ENCODE measurements at places on chromosomes 2 and 18.

- no peak for DNase-seq
Measured at GRCh38 chr2:13135856-13136255, 419.1 kb downstream of the TRIB2 start.

DNA sequence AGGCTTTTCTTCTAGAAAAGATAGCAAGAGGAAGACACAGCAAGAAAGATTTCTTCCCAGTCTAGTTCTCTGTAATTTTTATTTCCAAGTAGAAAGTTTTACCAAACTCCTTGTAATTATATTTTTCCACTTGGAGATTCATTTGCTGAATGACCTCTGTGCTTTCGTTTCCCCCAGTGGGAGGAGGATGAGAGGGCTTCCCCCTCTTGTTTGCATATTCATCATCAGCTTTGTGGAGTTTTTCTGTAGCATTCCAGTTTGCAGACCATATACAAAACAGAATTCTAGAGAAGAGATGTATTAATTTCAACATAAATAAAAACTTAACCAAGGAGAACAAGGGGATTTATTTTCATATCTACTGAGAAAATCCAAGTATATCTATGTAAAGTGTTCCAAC, 51.3 kb downstream of the RMDN2 start:
- DNase-seq = no peak

DNA sequence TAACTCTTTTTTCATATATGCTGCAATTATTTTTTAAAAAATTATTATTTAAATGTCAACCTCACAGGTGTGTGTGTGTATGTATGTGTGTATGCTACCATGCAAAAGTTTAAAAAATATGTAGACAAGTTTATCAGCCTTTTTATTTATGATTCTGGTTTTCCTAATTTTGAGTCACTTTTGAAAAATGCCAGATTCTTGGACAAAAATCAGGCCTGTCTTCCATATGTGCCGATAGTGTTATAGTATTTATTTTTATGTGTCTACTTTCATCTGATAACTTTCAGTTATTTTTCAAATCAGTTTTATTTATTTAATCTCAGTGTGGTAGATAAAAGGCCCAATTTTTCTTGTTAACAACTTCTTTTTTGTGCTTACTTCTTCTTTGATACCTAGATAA, 176.2 kb downstream of the RDH14 start:
- no peak for DNase-seq

- no peak for DNase-seq
Measured at GRCh38 chr2:236337465-236338325, 73.5 kb upstream of the ASB18 start.

DNA sequence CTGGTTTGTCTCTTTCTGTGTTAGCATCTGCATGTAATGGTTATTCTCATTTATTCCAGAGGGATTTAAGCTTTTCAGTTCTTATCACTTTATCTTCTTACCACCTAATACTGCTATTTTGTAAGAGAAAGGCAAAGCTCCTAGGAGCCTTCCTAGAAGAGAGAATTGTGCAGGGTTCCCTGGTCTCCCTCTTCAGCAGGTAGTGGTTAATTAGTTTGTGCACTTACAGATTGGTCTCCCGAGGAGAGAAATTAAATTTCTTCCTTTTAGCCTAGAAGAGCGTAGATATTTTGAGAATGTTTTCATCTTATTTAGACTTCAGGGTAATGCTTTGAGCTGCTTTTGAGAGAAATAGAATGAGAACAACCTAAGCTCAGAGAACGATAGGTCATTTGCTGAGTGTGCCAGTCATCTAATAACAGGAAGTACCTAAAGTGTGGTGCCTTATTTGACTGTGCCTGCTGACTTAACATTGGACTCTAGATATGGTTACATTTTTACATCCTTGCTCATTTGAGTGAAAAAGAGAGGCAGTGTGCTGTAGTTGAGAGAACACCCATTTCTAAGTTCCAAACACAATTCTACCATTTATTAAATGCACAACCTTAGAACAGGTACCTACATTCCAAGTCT, 651.4 kb downstream of the STK39 start:
- DNase-seq = no peak

- no peak for DNase-seq
Measured at GRCh38 chr18:78777992-78778391, 201.6 kb upstream of the SALL3 start.

- no peak for DNase-seq
Measured at GRCh38 chr2:109438773-109439389, 174.9 kb downstream of the SEPTIN10 start.

GRCh38 chr18:9366126-9366714, 31.6 kb downstream of the TWSG1 start:
- DNase-seq = no peak

GRCh38 chr2:214069254-214069653, 341.6 kb upstream of the VWC2L start:
- no peak for DNase-seq

DNA sequence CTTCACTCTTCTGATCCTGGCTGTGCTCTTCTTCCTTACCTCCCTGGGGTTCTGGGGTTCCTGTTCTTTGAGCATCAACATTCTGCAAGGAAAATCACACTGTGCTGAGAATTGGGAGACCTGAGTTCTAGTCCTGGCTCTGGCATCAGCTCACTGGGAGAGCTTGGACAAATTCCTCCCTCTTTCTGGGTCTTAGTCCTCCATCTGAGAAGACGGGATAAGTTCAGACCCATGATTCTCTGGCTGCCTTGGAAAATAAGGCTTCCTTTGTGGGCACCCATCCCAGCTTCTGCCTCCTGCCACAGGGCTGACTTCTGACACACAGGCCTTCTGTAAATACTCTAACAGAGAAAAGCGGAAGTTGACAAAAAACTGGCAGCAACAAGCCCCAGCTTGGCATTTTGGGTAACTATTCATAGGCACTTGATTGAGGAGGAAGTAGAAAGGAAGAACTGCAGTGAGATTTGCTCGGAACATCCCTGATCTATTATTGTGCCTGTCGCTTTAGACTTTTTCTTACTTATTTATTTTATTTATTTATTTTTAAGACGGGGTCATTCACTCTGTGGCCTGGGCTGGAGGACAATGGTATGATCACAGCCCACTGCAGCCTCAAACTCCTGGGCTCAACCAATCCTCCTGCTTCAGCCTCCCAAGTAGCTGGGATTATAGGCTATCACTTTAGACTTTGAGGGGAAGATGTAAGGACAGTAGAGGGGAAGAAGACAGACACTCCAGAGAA, 7.9 kb downstream of the PCBP1 start:
- DNase-seq = peak; percentile 82

- no peak for DNase-seq
Measured at GRCh38 chr2:26623541-26624495, 17.3 kb downstream of the CIB4 start.

DNA sequence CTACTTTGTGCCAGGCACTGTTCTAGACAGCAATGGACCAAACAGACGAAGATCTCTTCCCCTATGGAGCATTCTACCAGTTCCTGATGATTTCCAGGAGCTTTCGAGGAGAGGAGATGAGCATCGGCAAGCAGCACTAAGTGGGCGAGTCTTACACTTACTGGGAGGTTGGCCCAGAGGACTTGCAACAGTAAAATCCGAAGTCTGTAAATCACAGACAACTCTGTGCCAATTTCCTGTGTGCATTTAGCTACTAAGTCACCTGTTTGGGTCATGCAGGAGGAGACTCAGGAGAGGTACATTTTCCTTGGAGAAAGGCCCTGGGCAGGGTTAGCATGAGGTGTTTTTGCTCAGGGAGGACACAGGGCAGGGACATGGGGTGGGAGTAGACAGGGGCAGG, 58.9 kb downstream of the TRPM8 start:
- DNase-seq = no peak

DNA sequence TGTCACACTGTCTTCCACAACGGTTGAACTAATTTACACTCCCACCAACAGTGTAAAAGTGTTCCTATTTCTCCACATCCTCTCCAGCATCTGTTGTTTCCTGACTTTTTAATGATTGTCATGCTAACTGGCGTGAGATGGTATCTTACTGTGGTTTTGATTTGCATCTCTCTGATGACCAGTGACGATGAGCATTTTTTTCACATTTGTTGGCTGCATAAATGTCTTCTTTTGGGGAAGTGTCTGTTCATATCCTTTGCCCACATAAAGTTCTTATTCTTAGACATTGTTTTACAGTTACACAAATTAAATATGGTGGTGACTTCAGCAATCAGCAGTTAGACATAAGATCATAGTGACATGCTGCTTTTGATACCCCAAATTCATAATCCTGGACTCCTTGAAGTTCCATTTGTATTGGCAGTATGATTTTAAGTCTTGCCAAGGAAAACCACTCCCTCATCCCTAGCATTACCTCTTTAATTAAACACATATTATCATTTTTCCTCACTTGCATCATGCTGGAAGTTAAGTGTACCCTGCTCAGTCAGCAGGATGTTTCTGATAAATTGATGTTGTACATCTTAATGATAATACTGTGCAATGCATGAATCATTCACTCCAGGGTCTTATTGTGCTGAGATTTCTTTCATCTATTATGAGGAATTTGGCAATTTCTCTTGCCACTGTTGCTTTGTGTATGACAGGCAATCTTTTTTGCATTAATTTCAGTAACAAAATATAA, 67.6 kb upstream of the STAT1 start:
- DNase-seq = no peak

- no peak for DNase-seq
Measured at GRCh38 chr2:207223051-207223450, 57.3 kb upstream of the KLF7 start.

DNA sequence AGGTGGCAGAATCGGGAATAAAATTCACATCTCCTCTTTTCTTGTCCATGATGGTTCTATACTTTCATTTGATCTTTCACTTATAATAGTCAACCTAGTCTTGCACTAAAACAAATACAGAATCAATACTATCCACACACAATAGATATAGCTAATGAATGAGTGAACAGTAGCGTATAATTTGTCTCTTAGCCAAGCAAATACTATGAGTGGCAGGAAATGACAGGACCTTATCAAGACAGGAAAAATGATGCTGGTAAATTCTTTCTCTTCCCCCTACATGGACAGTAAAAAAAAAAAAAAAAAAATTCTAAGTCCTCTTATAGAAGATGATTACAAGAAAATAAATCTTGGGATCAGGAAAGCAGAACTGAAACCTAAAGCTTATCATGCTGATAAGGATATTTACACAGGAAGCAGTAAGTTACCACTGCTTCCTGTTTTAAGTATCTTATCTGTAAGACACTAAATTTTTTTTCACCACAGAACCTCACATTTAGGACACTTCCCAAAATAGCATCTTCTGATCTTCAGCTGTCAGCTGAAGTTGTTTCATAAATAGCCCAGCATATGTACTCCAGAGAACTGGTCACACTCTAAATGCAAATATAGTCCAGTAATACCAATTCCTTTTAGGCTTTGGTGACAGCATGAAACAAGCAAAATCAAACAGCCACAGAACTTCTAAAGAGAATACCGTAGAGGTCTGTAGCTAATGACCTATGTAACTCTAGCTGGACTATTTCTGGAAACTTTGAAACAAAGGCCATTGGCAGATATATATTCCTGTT, 27.0 kb downstream of the IRS1 start:
- DNase-seq = peak; percentile 20

GRCh38 chr18:53033128-53033527, 693.1 kb downstream of the DCC start:
- DNase-seq = no peak

GRCh38 chr2:146124741-146125140, 1604.8 kb upstream of the ZEB2 start:
- DNase-seq = no peak

- DNase-seq = no peak
Measured at GRCh38 chr2:48098539-48098938, 192.2 kb upstream of the FBXO11 start.

DNA sequence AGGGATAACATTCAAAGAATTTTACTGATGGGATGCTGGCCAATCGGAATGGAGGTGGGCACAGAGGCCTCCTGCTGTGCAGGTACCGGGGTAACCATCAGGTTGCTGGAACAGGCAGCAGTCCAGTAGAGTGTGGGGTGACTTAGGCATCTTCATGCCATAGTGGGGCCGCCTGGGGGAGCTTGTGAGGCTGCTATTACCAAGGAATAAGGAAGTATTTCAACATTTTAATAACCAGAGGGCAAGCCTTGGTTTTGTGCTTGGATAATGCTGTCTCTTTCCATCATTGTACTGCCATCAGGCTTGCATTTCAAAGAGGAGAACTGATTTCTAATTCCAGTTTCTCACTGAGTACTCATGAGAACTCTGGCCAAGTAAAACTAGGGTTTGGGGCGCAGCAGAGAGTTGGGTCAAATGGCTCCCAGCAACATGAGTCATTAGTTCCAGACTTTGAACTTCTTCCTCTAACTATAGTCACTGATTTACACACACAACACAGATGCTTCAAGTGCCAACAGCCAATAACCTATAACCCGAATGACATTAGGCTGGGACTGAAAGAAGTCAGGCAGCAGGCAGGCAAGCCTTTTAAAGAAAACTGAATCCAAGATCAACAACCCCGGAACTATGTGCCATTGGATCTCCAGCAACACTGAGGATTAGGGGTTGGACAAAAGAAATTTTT, 56.1 kb upstream of the FHL2 start:
- no peak for DNase-seq

DNA sequence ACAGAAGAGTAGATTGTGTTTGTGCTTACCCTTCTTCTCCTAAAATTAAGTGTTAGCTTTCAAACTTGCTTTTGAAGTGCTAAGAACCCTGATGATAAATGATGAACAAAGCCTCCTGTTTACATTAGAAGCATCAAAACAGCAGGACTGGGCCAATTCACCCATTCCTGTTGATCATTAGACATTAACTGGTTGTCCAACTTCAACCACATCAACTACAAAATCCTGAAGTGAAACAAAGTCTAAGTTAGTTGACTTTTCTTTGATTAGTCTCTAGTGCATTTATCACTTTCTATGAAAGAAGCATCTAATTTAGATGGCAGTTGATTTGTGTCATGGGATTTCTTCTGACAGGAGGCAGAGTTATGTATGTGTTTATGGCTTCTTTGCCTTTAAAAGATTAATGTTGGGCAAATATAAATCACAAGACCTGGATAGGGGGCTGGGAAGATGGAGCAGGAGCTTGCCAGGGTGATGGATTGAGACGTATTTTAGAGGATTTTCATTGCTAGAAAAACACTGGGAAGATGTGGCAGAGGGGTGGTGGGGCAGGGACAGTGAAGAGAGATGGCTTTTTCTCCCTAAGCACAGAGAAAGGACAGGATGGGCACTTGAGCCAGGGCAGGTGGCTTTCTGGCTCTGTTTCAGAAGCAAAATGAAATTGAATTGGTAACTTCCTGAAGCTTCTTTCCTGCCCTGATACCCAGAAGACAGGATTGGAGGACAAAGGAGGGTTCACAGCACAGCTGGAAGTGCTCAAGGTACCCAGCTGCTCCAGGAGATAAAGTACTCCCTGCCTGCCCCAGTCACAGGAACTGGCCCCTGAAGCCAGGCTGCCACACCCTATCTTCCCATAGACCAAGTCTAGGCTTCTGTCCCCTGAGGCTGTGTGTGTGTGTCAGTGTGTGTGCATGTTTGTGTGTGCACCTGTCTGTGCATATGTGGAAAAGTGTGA, 20.5 kb downstream of the GYPC start:
- no peak for DNase-seq

DNA sequence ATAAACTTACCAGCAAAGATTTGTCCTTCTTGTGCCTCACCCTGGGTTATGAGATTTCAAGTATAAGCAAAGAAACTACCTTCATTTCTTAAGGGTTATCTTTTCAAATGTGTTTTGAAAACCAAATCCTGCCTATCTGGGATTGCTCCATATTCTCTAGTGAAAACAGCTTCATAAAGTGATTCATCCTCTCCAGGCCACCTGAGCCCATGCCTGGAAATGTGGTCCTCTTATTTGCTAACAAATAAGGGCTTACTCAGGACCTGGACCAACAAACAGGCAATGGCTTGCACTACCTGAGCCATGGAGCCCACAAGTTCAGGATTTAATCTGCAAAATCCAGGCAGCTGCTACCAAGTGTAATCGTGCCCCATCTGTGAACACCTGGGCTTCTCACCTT, 234.4 kb upstream of the RBBP8 start:
- DNase-seq = no peak

GRCh38 chr2:53942280-53942679, 28.5 kb downstream of the PSME4 start:
- no peak for DNase-seq
